ENCODE measurements at places on chromosomes 16 and 17.

- DNase-seq: peak; percentile 95
These were observed 6.9 kb upstream of the CHMP6 start for GRCh38 chr17:80984749-80985148.

GRCh38 chr17:80287806-80288567 is 27.3 kb downstream of the RNF213 start:
- no peak for DNase-seq

- no peak for DNase-seq
These were observed 7.4 kb downstream of the CRISPLD2 start for GRCh38 chr16:84827131-84827574.

DNA sequence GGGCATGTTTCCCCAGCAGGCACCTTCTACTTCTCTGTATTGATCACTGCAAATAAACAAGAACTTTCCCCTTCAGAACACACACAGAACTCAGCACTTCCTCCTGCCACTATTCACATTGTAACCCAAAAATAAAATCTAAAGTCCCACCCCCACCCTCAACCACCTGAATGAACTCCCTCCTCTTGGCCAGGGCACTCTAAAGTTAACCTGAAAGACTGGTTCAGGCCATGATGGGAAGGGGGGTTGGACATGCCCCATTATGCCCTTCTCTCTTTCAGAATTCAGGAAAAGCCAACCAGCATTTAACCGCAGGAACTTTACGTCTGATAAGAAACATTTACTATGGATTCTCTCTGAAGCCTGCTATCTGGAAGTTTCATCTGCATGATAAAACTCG is 27.4 kb upstream of the CCL2 start:
- no peak for DNase-seq

DNA sequence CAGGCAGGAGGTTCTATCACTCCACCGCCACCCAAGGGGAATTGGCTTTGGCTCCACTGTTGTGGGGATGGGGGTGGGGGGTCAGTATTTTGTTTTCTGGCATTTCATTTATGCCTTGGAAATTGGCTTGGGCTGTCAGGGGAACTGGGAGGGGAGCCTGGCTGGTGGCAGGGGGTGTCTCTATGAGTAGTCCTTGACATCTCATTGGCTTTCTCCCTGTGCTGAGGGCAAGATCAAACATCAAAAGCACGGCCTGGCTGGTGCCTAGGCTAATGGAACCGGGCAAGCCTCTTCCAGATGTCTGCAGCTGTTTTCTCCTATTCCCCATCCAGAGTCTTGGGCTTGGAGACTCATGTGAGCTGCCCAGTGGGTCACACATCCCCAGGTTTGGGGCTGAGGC is 17.4 kb upstream of the NGFR start:
- no peak for DNase-seq

- DNase-seq: no peak
These were observed 69.6 kb downstream of the PLXDC1 start for GRCh38 chr17:39081851-39082250.

GRCh38 chr16:897701-898100 is 73.1 kb downstream of the LMF1 start:
- no peak for DNase-seq

- DNase-seq: peak; percentile 25
These were observed 987 bp upstream of the HASPIN start for GRCh38 chr17:3722716-3723115.

- DNase-seq: no peak
These were observed 245.7 kb downstream of the FOXL1 start for GRCh38 chr16:86823888-86824671.

DNA sequence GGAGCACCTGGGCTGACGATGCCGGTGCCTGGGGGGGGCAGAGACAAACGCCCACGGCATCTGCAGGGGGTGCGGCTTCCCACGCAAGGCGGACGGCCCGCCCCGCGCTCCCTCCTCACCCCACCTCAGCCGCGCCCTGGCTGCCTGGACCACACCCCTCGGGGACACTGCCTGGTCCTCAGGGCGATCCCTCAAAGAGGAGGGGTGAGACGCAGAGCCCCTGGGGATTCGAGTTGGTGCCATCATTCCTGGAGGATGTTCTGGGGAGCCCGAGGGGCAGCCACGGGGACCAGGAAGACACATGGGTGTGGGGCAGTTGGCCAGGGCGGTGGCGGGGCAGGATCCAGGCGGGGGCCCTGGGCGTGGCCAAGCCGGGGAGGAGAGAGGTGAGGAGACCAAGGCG is 3.9 kb downstream of the IGFALS start:
- no peak for DNase-seq

- no peak for DNase-seq
These were observed 207.1 kb upstream of the N4BP1 start for GRCh38 chr16:48817032-48817431.

- peak; percentile 70 for DNase-seq
These were observed 7.8 kb downstream of the NACA2 start for GRCh38 chr17:61583242-61583641.

DNA sequence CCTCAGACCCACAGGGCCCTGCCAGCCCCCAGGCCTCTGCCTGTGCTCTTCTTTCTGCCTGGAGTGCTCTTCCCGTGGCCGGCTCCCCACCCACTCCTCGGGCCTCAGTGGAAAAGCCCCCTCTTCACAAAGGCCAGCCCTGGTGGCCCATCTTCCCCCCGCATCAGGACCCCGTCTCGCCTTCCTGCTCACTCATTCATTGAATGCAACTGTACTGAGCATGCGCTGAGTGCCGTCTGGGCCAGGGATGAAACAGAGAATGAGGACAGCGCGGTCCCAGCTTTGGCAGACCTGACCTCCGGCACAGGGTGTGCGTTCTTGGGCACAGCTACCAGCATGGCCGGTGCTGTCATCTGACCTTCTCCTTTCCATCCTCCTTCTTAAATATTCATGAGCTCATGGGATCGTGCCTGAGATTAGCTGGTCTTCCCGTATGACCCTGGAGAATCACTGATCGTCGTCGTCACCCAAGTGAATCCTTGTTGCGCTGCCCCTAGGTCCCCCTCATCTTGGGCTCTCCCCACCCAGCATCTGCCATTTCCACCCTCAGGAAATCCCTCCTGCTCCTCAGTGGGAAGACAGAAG is 16.4 kb upstream of the OSGIN1 start:
- no peak for DNase-seq

- DNase-seq: no peak
These were observed 4.2 kb downstream of the PYCARD start for GRCh38 chr16:31198207-31198882.

DNA sequence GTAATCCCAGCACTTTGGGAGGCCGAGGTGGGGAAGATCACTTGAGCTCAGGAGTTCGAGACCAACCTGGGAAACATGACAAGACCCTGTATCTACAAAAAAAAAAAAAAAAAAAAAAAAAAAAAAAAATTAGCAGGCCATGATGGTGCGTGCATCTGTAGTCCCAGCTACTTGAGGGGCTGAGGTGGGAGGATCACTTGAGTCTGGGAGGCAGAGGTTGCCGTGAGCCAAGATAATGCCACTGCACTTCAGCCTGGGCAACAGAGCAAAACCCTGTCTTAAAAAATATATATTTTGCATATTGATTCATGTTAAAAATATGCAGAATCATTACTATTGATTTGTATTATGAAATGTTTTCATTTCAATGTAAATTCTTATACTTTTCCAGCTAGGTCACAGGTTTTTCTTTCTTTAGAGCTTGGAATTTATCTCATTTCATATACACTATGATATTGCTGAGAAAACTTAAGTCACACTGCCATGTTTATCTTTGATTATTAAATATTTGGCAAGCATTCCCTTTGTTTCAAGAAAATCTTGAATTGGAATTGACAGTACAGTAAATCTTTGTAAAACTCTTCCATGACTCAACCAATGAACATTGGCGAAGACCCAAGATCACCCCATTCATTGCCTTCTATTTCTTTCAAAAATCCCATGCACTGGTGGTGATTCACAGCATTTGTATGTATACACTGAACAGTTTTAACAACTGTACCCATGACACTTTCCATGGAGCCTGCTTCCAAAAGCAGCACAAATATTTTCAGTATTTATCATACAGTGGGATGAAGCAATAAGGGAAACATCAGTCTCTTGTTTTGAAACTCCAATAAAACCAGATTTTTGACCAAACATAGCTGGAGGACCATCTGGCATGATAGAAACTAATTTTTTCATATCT is 83.5 kb upstream of the TNRC6A start:
- peak; percentile 87 for DNase-seq

- no peak for DNase-seq
These were observed 208.7 kb downstream of the PRKCA start for GRCh38 chr17:66511135-66511534.

All from AG20443 (cell line).